ENCODE measurements at places on chromosomes 13 and 19. TPM values are rescaled to one million over a fixed set of nuclear protein-coding genes. Genes with fewer than 3 reads are reported as not detected.

DNA sequence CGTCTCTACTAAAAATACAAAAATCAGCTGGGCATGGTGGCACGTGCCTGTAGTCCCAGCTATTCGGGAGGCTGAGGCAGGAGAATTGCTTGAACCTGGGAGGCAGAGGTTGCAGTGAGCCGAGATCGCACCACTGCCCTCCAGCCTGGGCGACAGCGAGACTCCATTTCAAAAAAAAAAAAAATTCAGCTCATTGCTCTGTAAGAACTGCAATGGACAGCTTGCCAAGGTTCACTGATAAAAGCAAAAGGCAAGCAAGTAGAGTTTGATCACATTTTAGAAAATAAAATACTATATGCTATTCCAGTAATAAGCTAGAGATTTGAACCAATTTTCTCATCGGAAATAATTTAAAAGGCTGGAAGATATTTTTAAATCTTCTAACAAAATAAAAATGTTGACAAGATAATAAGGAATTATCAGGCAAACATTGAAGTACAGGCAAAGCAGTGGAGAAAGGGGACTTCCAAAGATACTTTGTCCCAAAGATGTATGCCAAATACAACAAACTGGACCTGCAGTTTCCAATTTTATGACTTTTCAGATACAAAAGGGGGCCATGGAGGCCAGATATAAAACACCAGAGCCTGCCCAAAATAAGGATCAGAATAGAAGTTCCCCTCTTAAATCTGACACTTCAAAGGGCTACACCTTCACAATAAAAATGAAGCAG, 29.6 kb downstream of the SLC6A16 start:
- DNase-seq: no peak

PRTN3 gene
- total RNA-seq: not detected

- DNase-seq: no peak
Measured at GRCh38 chr19:32702010-32702409, 10.4 kb downstream of the NUDT19 start.

DNA sequence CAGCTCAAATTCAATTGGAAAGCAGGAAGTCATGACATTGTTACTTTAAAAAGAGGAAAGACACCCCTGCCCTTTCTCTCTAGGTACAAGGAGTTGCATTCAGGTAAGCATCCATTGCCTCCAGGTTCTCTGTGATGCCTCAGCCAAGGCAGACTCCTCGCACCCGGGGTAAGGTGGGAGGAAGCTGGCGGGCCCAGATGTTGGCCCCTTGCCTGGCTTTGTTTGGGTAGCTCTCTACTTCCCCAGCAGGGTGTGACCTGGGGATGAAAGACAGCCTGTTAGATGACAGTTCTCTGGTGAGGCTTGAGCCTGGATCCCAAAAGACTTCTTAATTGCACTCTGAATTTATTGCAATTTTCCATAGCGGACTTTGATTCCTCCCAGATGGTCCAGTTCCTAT, 25.6 kb downstream of the SHISA2 start:
- no peak for DNase-seq

APOE gene
- 1.4 TPM for total RNA-seq

- DNase-seq: no peak
Measured at GRCh38 chr13:71860547-71861138, 6.4 kb downstream of the DACH1 start.

GRCh38 chr19:49863935-49864320, 3.4 kb downstream of the PNKP start:
- no peak for DNase-seq

KIR2DL4 gene
- not detected for total RNA-seq

DNA sequence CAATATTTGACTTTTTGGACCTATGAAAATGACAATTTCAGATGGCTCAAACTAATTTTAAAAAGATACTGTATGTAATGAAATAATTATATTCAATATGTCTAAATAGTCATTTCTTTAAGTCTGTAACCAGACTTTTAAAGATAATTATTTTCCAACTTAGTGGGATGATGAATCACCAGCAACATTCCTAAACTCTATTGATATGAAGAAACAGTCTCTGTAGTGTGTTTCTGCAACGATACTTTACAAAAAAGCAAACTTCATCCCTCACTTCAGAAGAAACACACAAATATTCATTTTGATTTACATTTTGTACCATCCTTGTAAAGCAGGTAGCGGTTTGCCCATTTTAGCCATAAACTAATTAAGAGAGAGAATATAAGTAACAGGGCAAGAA, 417.4 kb downstream of the EFNB2 start:
- no peak for DNase-seq

BRD4 gene
- 25.2 TPM for total RNA-seq

DNA sequence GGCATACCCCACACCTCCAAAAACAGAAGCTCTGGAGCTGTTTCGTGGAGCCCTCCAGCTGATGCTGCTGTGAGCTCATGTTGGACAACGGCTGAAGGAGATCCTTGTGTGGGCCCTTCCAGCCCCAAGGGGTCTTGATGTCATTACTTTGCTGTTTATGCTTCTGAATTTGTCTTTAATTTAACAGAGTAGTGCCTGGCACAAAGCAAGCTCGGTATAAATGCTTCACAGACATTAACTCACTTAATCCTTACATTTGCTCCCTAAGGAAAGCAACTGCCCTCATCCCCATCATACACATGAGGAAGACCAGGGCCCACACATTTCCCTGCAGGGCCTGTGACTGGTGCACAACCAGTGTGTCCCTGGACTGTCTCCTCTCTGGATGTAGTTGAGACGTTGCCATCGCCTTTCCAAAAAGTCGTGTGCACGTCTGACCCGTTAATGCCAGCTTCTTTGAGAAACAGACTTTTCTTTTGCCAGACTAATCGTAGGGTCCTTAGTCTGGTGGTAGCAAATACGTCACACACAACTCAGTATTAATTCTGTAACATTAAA, 7.6 kb downstream of the COL4A1 start:
- DNase-seq: no peak

ZNF177 gene
- not detected for total RNA-seq

DNA sequence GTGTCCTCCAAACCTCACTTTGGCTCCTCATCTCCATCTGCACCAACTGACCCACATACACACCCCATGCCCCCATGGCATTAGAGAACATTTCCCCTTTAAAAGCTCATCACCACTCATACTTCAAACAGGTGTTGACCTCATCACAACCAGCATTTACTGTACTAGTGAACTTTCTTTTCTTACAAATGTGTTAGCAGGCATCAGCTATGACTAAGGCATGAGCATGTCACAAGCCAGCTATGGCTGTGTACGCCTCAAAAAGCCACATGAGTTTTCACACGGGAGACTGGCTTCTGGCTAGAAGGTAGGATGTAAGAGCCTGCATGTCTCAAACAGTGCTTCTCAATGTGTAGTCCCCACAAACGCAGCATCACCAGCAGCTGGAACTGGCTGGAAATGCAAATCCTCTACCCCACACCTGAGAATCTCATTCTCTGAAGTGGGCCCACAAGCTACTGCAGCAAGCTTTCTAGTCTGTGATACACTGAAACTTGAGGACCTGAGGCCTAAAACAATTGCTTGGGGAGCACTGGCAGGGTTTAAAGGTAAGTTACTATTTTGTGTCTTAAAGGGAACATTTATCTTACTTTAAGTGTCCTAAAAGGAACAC, 66.8 kb downstream of the TUBGCP3 start:
- no peak for DNase-seq

GRCh38 chr13:48507021-48507420, 25.9 kb downstream of the RCBTB2 start:
- no peak for DNase-seq

- no peak for DNase-seq
Measured at GRCh38 chr19:56933014-56933705, 92.6 kb upstream of the PEG3 start.

TMEM221 gene
- not detected for total RNA-seq

DNA sequence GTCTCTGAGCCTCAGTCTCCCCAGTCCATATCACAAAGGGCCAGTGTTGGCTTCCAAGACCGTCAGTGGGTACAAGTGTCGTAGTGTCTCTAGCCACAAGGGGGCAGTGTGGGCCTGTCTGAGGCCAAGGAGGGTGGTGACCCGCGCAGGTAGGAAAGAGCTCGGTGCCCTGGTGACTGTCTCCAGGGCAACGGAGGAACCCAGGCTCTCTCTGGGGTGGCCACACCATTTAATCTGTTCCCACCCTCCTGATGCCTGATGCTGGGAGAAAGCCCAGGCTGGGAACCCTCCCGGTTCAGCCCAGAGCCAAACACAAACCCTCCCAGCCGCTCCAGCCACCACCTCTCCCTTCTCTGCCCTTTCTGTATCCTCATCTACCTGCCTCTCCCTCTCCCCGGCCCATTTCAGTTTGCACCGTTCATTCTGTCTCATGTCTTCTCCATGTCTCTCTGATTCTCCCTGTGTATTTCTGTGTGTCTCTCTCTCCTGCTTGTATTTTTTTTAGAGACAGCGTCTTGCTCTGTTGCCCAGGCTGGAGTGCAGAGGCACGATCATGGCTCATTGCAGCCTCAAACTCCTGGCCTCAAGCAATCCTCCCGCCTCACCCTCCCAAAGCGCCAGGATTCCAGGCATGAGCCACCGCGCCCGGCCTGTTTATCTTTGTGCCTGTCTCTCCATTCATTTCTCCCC, 17.5 kb upstream of the MEIS3 start:
- DNase-seq: peak; percentile 47

DNA sequence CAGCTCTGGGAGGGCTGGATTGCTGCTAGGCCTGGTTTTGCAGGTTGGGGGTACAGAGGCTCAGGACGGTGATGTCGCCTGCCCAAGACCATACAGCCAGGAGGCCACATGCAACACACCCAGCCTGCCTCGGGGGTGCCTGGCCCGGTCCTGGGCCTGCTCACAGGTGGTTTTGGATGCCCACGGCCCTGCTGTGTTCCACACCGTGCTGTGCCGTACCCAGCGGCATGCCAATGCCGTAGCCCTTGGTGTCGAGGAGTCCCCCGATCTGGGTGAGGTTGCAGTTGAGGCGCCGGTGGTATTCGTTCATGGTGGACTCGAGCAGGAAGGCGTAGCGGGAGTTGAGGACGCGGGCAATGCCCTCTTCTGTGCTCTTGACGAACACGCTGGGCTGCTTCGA, 11.5 kb upstream of the ATP1A3 start:
- DNase-seq: no peak

DNA sequence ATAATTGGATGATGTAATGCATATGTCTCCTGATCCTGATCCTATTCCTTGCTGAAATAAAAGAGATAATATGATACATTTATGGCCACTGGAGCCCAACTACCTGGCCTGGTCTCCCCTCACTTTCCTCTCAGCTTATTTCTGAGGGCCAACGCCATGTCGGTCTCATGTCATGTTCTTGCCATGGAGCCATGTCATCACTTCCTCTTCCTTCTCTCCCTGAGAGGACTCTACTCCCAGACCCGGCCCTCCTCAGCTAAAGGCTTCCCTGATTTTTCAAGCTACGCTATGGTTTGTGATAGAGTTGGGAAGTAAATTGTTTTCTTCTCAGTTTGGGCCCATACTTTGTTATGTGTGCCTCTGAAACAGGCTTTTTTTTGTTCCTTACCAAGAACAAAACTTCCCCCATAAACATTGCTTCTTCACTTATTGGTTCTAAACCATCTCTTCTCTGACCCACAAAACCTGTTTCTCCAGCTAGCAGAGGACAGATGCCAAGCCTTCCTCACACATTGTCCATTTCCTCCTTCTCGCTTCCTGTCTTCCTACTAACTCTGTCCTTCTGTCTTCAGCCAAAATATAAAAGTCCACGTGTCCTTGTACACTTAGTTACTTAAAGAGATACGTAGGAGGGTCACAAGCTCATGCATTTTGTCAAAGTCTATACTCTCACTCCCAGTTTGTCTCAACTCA, 319.9 kb upstream of the DACH1 start:
- DNase-seq: no peak

GRCh38 chr13:90415902-90416301, 931.6 kb upstream of the MIR17HG start:
- DNase-seq: no peak

- DNase-seq: peak; percentile 72
Measured at GRCh38 chr13:45441633-45442032, 23.1 kb upstream of the COG3 start.

- DNase-seq: no peak
Measured at GRCh38 chr13:98944336-98944735, 33.5 kb downstream of the DOCK9 start.

RFXAP gene
- 2.3 TPM for total RNA-seq

CEACAM4 gene
- not detected for total RNA-seq

DNA sequence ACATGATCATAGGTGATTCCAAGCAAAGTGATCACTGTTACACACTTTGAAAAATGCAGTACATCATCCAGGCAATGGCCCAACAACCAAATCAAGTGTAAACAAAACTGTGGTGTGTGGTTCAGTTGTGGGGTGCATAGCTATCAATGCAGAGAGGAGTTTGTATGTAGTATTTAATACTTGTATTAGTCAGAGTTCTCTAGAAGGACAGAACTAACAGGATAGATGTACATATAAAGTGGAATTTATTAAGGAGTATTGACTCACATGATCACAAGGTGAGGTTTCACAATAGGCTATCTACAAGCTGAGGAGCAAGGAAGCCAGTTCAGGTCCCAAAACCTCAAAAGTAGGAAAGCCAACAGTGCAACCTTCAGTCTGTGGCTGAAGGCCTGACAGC, 249.3 kb upstream of the HTR2A start:
- DNase-seq: peak; percentile 8

DKKL1 gene
- not detected for total RNA-seq

MAP1S gene
- 30.3 TPM for total RNA-seq

DNA sequence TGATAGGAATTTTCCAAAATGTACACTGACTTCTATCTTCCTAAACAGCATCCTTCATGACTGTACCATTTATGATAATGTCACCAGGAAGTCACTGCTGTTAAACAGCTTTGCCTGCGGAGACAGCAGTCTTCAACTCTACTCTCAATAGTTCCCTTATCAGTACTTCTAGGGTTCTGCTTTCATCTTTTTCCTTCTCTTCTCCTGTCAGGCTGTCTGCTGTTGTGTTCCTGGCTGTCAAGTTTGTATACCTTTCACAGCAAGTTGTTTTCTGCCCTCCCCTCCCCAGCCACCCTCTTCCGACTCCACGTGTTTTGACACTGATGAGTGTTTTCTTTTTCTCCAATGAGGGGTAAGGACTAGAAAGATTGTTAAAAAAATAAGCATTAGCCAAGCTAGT, 2.2 kb downstream of the UPF3A start:
- DNase-seq: no peak

UNC13A gene
- total RNA-seq: 0.07 TPM

GRCh38 chr13:100203696-100204367, 114.9 kb downstream of the PCCA start:
- peak; percentile 83 for DNase-seq

- DNase-seq: no peak
Measured at GRCh38 chr13:111955412-111956065, 111.4 kb upstream of the SOX1 start.

Measured in HT1080 (cell line).